ENCODE measurements at places on chromosomes 13 and 19. TPM values are rescaled to one million over a fixed set of nuclear protein-coding genes. Genes with fewer than 3 reads are reported as not detected.

- DNase-seq, result no peak
Measured at GRCh38 chr19:42512743-42513304, 15.5 kb downstream of the CEACAM1 start.

- no peak for DNase-seq
Measured at GRCh38 chr13:108352599-108352998, 83.1 kb downstream of the TNFSF13B start.

The TSKS gene
- 0.47 TPM for polyA plus RNA-seq

DNA sequence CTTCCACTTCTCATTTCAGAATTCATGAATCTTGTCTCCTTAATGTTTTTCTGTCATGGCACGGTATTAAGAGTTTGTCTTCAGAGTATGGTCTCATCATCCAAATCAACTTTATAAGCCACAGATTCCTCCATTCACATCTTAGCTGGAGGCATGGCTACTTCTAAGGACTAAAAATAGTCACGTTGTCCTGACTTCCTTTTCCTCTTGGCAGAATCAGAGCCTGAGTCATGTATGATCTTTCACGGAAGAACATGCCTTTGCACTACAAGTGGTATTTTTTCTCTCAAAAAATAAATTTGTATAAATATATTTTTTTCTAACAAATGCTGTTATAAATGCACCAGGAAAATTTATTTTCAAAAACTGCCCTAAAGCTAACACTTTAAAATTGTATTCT is 71.4 kb downstream of the ALOX5AP start:
- DNase-seq, result no peak

DNA sequence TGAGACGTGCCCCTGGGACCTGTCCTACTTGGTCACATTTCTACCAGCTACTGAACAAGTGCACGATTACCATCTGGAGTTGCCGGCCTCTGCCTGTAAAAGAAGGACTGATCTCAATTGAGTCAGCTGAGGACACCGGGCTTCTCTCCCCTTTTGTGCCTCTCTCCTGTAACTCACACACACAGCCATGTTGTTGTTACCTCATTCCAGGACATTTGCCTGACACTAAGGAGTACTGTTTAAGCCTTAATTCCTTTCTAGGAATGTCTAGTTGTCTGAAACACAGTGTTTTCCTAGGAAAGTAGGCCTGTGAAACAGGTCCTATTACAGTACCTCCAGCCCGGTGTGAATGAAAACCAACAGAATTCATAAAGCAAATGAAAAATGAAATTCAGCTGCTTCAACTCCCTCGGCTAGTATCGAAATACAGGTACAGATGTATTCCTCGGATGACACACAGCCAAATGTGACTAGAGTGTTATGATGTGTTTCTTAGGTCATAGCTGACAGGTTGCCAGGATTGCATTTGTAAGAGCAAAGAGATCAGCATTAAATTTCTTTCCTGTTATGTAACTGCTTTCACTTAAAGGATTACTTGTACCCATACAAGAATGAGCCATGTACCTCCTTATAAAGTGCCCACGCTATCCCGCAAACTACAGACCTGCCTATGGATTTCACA is 152.0 kb upstream of the IRS2 start:
- DNase-seq, result no peak

DNA sequence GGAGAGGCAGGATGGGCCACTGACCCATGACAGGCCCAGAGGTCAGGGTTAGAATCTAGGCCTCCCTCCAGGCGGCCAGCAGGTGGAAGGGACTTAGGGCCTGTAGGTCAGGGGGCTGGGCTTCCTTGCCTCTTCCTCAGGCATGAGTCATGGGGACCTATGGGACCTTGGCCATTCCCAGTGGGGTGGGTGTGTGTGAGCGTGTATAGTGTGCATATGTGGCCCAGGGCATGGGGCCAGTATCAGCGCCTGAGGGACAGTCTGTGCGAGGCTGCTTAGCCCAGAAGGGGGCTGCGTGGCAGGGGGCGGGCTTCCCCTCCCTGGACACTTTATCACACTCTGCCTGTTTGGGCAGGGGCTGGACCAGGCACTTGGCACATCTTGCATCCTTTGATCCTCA is 13.3 kb downstream of the KCTD15 start:
- peak; percentile 56 for DNase-seq

DNA sequence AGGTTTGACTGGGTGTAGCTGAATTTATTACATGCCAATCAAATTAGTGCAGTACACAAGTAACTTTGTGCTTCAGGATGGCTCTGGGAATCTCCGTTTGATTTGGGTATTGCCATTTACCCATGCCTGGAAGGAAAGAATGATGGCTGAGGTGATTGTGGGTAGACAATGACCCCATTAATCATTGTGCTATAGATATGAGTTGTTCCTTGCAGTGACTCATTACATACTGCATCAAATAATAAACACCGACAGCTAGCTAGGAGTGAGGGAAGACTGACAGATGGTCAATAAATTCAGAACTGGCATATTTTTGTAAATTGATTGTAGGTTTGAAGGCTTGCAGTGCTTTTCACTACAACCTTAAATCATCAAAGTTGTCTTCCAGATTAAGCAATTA is 1069.5 kb downstream of the DIAPH3 start:
- DNase-seq, result no peak

The MCF2L gene
- polyA plus RNA-seq, result 12.1 TPM

The SYT5 gene
- not detected for polyA plus RNA-seq

All from kidney (tissue), 22 donors.